Forelimb muscle (tissue), 1 donor: ENCODE measurements at places on chromosomes 2 and 18.

DNA sequence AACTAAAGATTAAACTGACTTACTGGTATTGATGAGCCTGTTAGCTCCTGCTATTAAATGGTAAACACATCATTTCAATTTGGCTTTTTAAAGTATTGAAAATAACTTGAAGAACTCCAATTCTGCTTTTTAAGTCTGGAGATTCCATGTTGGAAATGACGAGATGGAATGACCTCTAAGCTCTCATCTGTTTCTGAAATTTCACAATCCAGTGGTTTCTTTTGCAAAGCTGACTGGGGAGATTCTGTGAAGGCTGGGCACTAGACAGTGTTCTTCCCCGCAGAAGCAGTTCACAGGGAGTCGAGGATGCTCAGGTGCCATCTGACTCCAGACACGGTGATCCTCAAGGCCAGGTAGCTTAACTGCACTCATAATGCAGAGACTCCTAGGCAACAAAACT, 44.7 kb downstream of the DHRS9 start:
- DNase-seq: no peak

DNA sequence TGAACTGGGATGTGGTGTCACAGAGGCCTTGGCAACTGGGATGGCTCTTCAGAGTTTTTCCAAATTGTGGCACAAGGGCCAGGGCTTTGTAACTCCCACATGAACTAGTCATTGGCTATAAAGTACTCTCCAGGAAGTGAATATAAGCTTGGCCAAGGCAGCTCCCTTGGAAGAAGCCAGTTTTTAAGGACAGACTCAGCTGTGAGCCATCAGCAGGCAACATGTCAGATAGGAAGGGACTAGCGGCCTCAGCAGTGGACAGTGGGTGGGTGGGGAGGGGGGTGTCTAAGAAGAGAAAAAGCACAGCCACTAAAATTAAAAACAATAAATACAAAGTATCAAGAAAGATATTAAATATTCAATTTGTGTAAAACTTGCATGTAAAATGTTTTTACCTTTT, 691.1 kb upstream of the PIK3C3 start:
- DNase-seq: no peak

GRCh38 chr2:118232391-118232790, 144.1 kb downstream of the INSIG2 start:
- no peak for DNase-seq

GRCh38 chr2:53660886-53661285, 106.7 kb upstream of the CHAC2 start:
- no peak for DNase-seq

- DNase-seq: no peak
Measured at GRCh38 chr18:79260023-79260422, 135.7 kb upstream of the NFATC1 start.

- DNase-seq: no peak
Measured at GRCh38 chr2:118983133-118983532, 41.1 kb downstream of the MARCO start.

GRCh38 chr2:231455222-231455621, 9.1 kb downstream of the NCL start:
- DNase-seq: no peak

GRCh38 chr18:67485655-67486054, 30.9 kb downstream of the DSEL start:
- no peak for DNase-seq

DNA sequence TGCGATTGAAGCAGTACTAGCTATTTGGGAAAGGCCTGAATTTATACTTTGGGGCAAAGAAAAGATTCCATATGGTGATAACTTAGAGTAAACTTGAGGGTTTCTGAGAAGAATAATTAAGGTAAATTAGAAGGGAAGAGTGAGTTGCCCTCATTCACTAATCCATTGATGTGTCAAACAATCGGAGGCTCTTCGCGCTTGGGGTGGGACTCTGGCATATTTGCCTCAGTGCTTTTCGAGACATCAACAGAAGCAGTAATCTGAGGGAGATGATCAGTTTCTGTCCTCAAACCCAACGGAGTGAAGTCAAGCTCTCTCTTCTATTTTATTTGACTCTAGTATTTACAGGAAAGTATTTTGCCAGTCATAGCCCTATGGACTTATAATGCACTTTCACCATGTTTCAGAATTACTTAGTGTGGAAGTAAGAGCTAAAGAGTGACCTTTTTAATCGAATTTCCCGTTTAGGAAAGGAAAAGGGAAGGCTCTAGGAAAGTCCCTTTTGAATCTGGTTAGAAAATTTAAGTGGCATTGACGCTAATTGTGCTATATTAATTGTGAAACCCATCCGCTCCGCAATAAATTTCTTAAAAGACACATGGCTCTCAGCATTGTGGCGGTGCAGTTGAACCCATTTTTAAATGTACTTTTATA, 1.3 kb downstream of the RAB10 start:
- DNase-seq: no peak

- DNase-seq: no peak
Measured at GRCh38 chr2:65431421-65432226, 775 bp downstream of the SPRED2 start.

GRCh38 chr2:113762377-113763118, 6.1 kb upstream of the SLC35F5 start:
- no peak for DNase-seq

GRCh38 chr2:107807988-107808387, 18.7 kb upstream of the RGPD4 start:
- DNase-seq: no peak

DNA sequence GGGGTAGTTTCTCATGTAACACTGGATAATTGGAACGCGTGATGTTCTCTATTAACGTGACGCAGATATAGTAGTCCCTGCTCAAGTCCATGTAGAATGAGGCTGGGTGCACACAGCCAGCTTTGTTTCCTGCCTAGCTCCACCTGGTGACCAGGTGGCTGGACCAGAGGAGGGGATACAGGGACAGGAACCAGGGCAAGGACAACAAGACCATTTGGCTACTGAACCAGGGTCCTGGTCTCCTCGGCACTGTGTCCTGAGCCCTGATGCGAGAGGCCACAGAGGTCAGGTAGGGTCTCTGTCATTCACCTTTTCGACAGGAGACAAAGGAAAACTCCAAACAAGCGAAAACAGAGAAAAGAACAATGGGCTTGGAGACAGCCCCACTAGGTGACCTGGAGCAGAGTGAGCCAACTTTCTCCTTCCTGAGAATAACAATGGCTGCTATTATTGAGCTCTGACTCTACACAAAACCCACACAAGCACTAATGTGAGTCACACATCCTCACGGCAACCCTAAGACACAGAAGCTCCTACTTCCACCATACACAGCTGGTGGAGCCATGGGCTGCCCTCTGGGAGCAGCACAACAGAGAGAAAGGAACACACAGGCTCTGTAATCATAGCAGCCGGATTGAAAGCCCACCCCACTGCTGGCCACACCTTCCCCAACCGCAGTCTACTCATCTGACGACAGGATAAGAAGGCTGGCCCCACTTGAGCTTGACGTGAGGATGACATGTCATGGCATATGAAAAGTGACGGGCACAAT, 67.3 kb upstream of the TEX51 start:
- DNase-seq: no peak

DNA sequence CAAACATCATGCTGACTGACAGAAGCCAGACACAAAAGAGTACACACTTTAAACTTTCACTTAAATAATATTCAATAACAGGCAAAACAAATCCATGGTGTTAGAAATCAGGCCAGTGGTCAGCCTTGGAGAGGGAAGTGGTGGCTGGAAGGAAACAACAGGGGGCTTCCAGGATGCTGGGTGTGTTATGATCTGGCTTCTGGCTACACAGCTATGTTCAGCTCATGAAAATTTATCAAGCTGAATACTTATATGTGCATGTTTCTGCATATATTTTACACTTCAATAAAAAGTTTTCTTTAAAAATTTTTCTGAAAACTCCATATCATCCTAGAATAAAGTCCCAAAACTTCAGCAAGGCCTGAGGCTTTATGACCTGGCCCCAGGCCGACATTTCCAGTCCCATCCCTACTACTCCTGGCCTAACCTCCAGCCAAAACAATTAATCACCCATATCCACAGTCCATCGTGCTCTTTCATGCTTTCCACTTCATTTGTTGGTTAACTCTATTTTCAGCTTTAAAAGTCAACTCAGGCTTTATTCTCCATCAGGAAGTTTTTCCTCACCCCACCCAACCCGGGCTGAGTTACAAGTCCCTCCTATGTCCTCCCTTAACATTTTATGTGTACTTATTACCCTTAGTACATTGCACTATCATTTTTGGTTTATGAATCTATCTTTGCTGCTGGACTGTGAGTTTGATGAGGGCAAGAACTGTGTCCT, 27.9 kb upstream of the SPTBN1 start:
- DNase-seq: peak; percentile 74

DNA sequence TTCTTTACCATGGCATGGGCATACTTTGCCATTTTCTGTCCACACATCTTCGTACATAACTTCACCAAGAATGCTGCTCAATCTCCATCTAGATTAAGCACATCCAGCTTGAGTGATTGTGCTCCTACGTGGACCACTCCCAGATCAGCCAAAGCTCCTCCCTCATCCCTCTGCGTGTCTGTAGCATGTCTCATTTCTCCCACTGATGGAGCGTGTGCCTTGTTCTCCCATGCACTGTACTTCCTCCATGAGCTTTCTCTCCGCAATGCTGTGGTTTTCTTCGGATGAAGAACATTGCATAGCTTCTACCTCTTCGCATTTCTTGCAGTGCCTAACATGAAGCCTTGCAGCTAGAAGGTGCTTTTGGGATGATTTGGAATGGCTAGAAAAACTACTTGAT, 13.5 kb downstream of the CCL20 start:
- no peak for DNase-seq

- no peak for DNase-seq
Measured at GRCh38 chr2:60483401-60483800, 70.1 kb downstream of the BCL11A start.

GRCh38 chr2:4931721-4932365, 760.3 kb upstream of the SOX11 start:
- no peak for DNase-seq

DNA sequence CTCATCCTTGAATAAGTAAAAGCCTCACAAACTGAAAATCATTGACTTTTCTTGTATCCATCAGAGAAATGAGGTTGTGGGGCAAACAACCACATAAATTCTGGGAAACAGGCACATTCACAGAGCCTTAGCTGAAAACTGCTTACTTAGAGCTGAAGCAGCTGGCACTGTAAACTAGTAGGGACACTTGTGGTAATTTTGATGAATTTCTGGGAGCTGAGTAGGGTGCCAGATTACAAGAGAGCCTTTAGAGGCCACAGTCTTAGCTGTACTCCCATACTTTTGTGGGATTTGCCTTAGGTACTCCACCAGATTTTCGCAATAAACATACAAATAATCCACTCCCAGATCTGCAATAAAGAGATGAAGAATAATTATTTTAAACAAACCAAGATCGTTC, 315.2 kb downstream of the TMX3 start:
- no peak for DNase-seq

GRCh38 chr2:151271824-151272223, 10.2 kb upstream of the RBM43 start:
- no peak for DNase-seq

- peak; percentile 11 for DNase-seq
Measured at GRCh38 chr2:105640246-105640645, 104.5 kb upstream of the NCK2 start.

- no peak for DNase-seq
Measured at GRCh38 chr2:42342061-42342794, 18.8 kb downstream of the COX7A2L start.

DNA sequence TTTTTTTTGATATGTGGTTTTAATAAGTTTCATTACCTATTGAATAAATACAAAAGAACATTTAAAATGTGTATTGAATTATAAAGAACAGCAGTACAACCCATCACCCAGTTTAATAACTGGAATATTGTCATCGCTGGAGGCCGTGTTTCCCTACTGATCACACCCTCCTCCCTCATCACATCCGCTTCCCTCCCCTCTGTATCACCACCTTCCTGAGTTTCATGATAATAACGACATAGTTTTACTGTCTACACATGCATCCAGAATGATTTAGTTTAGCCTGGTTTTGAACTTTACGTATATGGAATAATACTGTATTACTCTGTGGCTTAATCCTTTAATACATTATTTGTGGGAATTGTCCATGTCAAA, 2.1 kb downstream of the SERPINB8 start:
- no peak for DNase-seq

DNA sequence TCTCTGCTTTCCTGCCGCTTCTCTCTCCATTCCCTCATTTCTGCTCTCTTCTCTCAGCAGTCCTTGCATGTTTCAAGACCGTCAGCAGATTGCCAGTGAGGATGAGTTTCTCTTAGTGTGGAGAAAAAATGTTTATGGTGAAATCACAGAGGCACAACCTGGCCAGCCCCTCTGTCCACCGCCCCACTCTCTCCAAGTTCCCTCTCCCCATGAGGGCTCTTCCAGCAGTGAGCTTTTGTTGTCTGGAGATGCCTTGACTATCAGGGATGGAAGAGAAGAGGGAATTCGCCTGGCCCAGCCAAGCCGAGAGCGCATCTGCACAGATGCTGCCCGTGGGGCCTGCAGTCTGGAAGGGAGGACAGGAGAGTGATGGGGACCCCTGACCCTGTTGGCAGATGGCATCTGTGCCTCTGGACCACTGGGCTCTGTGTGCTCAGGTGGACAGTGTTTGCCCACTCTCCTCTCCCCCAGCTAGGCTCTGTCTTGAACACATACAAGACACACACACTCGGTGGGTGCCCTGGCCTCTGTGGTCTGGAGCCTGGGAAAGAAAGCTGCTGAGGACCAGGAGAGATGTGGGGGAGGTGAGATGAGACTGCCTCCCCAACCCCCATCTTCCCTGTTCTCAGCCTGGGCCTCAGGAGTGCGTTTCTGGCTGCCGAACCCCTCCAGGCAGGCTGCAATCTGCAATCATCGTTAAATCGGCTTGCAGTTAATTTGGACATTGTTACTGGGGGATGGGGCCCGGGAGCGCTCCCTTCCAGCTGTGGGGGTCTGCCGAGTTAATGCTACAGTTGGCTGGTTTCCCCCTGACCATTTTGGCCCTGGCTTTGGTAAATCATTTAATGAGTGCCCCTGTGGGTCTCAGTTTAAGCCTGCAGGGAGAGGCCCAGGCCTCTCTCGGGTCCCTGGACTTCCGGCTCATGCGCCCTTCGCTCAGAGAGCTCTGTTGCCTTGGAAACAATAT, 4.5 kb downstream of the ITM2C start:
- DNase-seq: no peak

DNA sequence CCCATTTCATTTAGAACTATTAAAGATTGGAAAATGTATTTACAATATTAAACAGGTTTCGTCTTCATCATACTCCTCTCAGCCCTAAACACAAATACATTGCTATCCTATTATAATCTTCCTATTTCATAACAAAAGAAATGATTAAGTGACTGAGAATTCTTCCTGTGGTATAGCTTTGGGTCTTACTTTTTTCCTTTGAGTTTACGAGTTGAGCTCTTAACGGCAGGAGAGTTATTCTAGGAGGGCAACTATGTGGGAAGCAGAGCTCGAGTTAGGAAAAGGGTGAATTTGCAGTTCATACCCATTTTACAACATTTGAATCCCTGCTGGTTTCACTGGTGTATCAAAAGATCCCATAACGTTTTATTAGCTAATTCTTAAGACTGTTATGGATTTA, 105.0 kb downstream of the FIGN start:
- no peak for DNase-seq

DNA sequence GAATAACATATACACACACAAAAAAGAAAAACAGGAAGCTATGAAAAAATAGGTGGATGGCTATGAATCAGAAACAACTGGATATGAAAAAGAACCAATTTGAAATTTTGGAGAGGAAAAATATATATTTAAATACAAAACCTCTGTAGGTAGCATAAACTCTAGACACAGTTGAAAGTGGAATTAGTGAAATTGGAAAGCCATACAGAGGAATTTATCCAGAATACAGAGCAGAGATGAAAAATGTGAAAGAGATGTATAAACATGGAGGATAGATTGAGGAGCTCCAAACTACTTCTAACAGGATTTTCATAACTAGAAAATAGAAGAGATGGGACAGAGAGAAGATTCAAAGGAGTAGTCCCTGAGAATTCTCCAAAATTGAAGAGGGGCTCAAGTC, 168.8 kb downstream of the SEPTIN10 start:
- DNase-seq: no peak
